Activated naive CD4-positive, alpha-beta T cell (primary cell): ENCODE measurements at places on chromosomes 3 and 15.

GRCh38 chr3:98534734-98535133, 3.0 kb downstream of the GPR15 start:
- DNase-seq = no peak

GRCh38 chr3:161689584-161690298, 193.1 kb downstream of the OTOL1 start:
- DNase-seq = no peak

GRCh38 chr15:60972301-60972700, 256.8 kb downstream of the RORA start:
- DNase-seq = no peak

GRCh38 chr15:52171807-52172206, 19.4 kb downstream of the GNB5 start:
- no peak for DNase-seq

DNA sequence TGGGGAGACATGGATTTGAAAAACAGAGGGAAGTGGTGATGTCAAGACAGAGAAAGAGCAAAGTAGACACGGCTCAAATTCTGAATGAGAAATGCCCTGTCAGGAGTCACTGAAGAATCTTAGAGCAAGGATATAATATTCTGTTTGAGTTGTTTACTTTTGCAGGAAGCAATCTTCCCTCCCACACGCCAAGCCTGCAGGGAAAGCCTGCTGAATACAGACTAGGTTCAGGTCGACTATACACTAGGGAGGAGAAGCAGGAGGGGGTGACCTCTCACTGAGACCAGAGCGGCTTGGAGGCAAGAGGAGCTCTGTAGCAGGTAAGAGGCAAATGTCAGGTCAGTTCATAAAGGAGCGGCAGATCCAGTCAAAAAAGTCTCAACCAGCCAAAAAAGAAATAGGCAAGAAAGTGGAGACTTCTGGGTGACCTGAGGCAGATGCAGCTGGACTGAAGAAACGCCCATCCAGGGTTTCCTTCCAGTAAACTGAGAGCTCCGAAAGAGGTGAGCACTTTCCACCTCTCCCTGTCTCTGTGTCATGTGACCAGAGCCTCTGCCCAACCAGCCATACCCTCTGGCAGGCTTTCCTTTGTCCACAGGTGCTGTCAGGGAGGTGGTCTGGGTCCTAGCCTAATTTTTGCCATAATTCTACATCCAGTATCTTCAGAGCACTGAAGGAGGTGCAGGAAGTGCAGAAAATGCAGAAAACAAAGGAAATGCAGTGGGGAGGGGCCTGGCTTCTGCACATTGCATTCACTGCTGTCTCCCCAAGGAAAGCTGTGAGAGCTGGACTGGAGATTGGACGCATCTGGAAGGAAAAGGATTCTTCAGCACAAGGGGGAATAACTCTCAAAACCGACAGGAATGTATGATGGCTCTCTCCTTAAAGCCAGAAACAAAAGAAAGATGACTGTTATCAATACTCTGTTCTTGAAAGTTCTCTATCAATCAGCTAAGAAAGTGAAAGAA, 37.8 kb upstream of the CTXND1 start:
- no peak for DNase-seq

DNA sequence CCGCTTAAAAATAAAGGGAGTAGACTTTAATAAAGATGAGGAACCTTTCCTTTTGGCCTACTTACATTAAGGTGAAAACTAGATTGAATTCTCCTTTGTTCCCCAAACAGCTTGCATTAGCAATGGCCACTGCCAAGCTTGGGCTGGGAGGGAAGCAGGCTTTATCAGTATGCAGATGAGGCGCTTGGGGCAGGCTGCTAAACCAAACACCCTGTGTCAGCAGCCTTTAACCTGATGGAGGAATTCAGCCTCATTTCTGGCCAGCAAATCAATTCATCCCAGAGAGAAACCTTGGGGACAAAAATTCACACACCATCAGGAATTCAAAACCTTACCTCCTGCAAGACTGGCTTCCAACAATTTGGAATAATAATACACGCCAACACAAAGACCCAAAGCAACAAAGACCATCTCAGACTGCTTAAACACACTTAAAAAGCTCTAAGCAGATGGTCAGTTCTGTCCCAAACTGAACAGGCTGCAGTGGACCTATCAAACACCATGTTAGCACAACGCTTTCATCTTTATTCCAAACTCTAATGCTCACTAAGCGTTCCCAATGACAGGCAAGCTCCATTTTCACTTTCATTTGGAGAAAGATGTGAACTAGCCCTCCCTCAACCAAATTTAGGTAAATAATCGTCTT, 255.1 kb upstream of the CMC1 start:
- DNase-seq = no peak

GRCh38 chr3:109430911-109431563, 93.7 kb upstream of the DPPA4 start:
- no peak for DNase-seq
